ENCODE measurements at places on chromosomes 1 and 21. TPM values are rescaled to one million over a fixed set of nuclear protein-coding genes. Genes with fewer than 3 reads are reported as not detected.

GRCh38 chr1:181040284-181040865 is 6.6 kb downstream of the MR1 start:
- H3K4me3 ChIP-seq, result no peak overlapping the region
- no peaks in the 10 kb centered on the region for H3K36me3 ChIP-seq
- H3K27me3 ChIP-seq, result no peaks in the 10 kb centered on the region
- no peak overlapping the region for H3K27ac ChIP-seq

- H3K27me3 ChIP-seq, result no peaks in the 10 kb centered on the region
- no peak overlapping the region for H3K4me3 ChIP-seq
- no peak for DNase-seq
- no peak overlapping the region for H3K27ac ChIP-seq
- H3K4me1 ChIP-seq, result no peaks in the 10 kb centered on the region
- no peaks in the 10 kb centered on the region for H3K36me3 ChIP-seq
Measured at GRCh38 chr1:94986783-94987182, 59.9 kb upstream of the CNN3 start.

MAP1LC3C gene
- total RNA-seq, result 0.61 TPM

NPPB gene
- 3.6 TPM for total RNA-seq
